ENCODE measurements at places on chromosomes 11 and 22. TPM values are rescaled to one million over a fixed set of nuclear protein-coding genes. Genes with fewer than 3 reads are reported as not detected.

DNA sequence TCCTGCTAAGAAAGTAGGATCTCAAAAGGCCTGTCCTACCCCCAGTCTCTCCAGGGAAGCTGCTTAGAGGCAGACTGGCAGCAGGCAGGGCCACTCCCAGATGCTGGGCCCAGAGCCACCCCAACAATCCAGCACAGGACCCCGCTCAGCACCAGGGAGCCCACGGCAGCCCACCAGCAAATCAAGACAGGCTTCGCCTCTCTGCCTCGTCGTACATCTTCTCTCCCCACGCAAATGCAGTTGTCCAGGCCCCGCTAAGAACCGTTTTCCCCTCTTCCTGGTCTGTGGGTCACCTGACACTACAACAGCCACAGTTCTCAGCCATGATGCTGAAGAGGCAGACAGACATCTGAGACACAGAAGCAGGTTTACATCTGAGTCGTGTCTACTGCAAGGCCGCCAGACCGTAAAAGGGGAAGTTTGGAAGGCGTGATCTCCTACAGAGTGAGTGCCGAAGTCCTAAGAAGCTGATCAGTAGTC, 51.1 kb downstream of the IGSF9B start:
- DNase-seq = no peak

DNA sequence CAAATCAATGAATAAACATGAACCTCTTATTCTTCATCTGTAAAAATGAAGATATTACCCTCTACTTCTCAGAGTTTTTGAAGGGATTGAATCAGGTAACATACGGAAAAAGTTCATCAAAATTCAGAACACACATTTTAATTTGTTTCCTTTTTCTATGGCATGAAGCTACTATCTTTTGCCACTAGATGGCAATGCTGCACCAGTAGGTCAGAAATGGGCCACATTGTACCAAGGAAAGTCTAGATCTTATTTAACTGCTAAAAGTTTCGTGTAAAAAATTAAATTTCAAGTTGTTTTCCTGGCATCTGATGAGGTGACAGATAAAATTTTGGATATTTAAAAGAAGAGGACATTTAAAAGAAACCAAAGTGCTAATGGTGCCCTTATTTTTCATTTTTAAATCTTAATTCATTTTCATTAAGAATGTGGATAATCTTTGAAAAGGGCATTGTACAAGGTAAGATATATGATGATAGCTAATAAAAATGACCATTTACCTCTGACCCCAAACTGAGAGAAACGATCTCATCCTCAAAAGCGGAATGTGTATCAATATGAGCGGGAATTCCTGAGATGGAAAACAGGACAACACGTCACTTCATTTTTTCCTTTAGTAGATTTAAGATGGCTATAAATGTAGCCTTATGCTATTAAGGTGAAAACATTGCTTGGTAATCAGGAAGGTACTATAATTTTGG, 16.1 kb downstream of the ALKBH8 start:
- DNase-seq = peak; percentile 23

DNA sequence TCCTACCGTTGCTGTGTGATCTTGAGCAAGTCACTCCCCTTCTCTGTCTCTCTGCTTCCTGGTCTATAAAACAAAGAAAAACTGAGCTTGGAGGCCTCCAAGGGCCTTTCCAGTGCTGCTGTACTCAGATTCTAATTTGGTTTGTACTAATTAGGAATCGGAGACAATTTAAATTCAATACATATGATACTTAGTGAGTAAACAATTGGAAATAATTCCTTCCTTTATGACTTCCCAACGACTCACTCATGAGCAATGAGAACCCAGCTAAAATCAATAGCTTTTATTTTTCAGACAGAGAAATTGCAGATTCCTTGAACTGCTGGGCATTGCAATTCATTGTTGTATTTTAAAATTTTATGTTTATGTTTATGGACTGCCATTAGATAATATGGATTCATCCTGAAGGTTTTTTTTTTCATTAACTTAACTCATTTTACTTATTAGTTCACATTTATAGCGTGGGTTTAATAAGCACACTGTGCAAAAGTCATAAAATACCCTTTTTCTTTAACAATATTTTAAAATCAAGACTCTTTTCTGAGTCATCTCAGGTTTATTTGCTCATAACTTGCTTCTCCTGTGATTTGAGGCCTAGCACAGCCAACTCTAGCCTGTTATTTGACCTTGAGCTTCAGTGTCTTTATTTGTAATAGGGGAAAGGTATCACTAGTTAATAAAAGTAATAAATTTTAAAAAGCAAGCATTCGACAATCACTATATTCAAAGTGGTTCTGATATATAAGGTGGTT, 95.8 kb downstream of the TP53I11 start:
- no peak for DNase-seq

PANX1 gene
- 11.1 TPM for total RNA-seq

PNPLA5 gene
- total RNA-seq = not detected
